ENCODE measurements at places on chromosomes 3 and 15.

DNA sequence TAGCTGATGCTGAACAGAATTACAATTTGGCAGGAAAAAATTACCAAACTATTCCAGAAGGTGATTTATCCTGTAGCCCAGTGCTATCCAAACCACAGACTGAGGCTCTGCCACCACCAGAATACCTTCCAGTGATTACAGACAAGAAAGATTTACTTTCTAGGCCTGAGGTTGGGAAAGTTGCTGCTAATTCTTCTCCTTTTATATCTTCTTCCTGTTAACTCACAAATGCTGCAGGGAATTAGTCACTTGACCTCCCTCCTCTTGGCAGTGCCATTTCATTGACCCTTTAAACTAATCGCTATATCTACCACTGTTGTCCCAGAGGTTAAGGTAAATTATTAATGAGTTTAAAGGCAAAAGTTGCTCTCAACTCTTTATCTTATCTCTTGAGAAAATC is 118.4 kb downstream of the CTNNB1 start:
- no peak for DNase-seq

- no peak for DNase-seq
Measured at GRCh38 chr3:171830518-171830875, 12.7 kb upstream of the TMEM212 start.

GRCh38 chr3:129421236-129421883 is 7.1 kb downstream of the EFCAB12 start:
- DNase-seq: no peak

DNA sequence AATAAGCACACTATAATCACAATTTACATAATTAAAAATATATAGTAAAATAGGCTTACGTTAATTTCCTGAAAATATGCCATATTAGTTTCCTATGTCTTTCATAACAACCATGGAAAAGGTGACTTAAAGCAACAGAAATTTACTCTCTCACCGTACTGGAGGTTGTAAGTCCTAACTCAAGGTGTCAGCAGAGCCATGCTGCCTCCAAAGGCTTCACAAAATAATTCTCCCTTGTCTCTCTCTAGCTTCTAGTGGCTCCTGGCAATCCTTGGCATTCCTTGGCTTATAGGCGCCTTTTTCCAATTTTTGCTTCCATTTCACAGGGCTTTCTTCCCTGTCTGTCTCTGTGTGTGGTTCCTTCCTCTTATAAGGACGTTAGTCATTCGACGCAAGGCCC is 7.6 kb downstream of the SI start:
- no peak for DNase-seq

DNA sequence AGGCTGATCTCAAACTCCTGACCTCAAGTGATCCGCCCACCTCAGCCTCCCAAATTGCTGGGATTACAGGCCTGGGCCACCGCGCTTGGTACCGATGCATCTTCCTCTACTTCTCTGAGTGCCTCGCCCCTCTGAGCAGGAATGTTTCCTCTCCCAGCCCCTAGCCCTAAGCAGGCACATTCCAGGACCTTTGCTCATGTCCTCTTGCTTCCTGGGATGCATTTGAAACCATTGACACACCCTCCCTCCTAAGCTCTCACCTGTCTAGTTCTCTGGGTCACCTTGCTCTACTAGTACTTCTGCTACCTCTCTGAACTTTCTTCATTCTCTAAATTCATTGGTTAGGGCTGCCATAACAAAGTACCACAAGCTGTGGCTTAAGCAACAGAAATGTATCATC is 17.9 kb upstream of the UACA start:
- no peak for DNase-seq

DNA sequence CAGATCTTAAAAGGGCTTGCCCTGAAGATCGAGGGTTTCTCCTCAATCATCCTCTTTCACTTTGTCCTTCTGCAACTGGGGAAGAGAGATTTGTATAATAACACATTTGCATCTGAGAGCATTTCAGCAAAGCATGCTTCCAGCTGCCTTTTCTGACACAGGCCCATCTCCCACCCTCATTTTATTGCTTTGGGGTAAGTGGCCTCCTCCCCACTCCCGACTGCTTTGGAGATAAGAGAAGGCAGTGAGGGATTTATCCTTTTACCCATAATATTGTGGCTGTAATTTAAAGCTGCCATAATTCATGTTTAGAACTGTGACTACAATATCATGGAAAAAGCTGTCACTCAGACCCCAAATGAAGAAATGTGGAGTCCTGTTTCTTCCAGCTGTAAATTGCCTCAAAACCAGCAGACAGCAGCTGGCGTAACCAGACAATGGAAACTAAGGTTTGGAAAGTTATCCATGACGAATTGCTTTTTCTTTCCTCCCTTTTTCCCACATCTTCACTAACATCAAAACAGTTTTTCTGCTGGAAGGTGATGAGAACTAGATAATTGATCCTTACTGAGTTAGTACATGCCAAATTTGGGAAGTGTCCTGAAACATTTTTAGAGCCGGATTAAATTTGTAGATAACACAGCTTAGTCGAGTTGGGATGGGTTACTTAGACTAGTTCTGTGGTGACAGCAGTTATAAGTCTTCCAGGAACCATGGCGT is 104.2 kb upstream of the PFN2 start:
- no peak for DNase-seq

GRCh38 chr15:90762109-90762508 is 45.0 kb downstream of the BLM start:
- DNase-seq: no peak

- no peak for DNase-seq
Measured at GRCh38 chr3:37696661-37697060, 165.0 kb upstream of the CTDSPL start.

DNA sequence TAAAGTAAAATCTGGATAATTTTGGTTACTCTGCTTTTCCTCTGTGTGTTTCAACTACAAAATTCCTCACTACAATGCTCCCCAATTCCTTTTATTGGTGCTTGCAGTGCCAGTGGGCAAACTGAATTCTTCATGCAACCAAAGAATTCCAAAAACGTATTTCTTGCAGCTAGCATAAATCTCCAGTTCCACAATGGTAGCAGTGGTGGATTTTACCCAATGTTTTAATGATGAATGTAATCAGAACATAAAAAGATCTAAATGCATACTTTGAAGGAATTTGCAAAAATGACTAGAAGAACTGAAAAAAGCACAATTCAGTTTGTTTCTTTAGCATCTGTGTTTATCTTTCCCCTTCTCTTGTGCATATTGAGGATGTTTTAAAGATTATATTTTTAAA is 359.6 kb upstream of the TPRG1 start:
- no peak for DNase-seq

DNA sequence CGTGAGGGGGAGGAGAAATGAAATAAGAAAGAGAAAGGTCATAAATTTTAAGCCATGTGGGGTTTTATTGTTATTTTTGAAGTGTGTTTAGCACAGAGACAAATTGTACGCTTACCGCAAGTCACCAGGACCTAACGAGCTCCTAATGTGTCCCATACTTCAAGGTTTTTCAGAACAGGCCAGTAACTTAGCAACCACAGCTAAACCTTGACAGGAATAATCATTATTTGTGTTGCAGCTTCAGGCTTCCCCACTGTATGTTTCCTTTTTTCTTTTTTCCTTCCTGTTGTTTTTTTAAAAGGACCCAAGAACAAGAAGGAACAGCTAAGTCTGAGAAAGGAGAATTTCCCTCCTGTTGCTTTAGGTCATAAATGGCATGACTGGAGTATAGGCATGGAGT is 160.8 kb downstream of the TUSC7 start:
- no peak for DNase-seq

- no peak for DNase-seq
Measured at GRCh38 chr3:160811237-160811548, 55.2 kb downstream of the PPM1L start.

- no peak for DNase-seq
Measured at GRCh38 chr3:43960448-43960840, 269.7 kb downstream of the ABHD5 start.

- no peak for DNase-seq
Measured at GRCh38 chr3:181755959-181756358, 44.2 kb downstream of the SOX2 start.

- DNase-seq: no peak
Measured at GRCh38 chr3:188217011-188217463, 63.1 kb downstream of the LPP start.

DNA sequence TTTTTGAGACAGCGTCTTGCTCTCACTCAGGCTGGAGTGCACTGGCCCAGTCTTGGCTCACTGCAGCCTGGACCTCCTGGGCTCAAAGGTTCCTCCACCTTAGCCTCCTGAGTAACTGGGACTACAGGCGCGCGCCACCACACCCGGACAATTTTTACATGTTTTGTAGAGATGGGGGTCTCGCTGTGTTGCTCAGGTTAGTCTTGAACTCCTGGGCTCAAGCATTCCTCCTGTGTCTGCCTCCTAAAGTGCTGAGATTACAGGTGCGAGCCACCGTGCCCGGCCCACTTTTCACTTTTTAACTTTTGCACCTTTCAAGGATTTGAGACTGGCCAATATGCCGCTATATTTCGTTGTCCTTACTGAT is 750 bp upstream of the ITGB5 start:
- DNase-seq: no peak

DNA sequence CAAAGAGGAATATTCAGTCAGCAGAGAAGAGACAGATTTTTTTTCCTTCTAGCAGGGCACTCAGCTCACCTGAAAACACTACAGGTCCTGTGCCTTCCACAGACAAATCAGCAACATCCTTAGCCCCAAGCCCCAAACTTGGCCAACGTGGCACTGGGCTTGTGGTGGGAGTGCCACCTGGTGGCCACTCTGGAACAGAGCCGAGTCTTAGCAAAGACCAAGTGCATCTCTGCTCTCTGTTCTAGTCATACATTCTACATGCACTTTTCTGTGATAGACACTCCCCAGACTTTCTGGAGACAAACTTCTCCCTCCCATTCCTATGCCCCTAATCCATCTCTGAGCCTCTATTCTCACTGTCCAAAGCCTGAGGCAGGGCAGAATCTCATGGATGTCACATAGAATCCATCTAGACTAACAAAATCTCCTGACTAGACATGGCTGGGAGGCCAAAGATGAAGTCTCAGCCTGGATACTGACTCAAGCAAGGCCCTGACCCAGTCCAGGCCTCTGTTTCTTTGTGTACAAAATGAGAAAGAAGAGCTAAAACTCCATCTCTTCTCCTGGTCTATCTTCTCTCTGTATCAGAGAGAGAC is 5.1 kb upstream of the SEMA7A start:
- DNase-seq: peak; percentile 83

GRCh38 chr15:68277131-68277602 is 378 bp upstream of the FEM1B start:
- DNase-seq: no peak

- DNase-seq: no peak
Measured at GRCh38 chr15:69780374-69780773, 317.3 kb downstream of the TLE3 start.

- no peak for DNase-seq
Measured at GRCh38 chr3:52047295-52047960, 8.9 kb downstream of the DUSP7 start.

DNA sequence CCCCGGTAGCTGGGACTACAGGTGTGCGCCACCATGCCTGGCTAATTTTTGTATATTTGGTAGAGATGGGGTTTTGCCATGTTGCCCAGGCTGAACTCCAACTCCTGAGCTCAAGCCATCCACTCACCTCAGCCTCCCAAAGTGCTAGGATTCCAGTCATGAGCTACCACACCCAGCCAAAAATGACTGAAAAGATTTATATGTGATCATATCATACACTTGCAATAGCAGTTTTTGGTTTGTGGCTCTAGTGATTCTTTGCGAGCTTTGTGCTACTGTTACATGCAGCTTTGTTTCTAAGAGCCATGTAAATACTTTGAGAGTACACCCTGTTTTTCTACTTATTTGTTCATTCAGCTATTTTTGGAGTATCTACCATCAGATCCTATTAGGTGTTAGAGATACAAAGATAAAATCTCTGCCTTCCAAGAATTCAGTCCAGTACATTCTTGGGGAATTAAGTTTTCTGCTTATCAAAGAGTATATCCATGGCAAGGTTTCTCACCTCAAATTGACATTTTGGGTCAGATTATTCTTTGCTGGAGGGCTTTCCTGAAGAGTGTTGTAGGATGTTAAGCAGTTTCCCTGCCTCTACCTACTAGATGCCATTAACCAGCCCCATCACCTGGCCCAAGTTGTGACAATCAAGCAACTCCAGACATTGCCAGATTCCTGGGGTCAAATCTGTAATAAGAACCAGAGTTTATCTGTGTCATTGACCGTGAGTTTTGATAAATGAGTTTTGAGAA is 15.0 kb downstream of the SNAP23 start:
- DNase-seq: no peak

DNA sequence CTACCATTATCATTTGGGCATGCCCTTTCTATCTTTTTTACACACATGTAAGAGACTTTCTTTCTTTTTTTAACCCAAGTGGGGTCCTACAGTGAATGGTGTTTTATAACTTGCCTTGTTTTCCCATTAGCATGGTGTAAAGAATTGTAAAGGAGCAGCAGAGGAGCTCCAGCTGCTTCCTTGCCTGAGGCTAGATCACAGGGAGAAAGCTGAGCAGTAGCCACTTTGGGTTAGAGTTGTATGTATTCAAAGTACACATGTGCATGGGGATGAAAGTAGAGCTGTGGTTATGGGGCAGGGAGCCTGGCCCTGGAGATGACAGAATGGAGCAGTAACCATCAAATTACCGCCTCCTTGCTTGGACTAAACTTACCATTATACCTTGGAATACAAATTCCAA is 231.1 kb upstream of the PDZRN3 start:
- no peak for DNase-seq

DNA sequence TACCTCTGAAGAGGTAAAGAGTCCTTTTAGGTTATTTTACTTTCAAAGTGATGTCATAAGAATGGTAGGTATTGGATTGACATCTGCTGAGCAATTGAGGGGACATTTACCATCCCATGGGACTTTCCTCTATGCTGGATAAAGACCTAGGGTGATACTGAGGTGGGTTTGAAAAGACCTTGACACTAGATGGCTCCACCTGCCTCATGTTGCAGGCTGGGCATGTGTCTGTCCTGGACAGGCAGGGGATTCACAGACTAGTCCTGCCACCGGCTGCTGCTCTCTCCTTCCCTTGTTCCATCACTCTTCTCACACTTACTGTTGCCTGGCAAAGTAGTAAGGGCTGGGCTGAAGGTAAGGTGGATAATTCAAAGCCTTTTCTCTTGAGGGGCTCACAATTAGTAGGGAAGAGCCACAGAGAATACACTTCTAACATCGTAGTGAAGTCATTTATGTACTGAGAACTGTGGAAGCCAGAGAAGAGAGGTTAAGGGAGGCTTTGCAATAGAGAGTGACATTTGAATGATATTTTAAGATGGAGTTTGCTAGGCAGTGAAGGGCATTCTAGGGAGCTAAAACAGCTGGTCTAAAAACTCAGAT is 27.7 kb downstream of the TRAK1 start:
- no peak for DNase-seq

GRCh38 chr15:41819455-41820050 is 8.3 kb upstream of the JMJD7 start:
- DNase-seq: no peak

DNA sequence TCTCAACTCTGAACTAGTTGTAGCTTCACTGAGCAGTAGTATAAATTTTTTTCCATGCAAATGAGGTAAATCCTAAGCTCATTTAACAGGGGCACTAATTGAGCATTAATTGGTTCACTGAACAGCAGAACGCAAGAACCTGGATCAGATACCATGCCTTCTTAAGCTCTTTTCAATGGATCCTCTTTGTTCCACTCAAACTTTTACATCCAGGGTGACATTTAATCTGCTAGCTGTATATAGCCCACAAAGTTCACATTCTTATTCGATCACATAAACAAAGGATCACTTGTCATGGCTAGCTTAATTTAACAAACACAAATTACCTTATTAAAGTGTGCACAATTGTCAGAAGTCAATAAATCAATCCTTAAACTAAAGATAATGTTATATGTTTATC is 281.6 kb downstream of the CNTN6 start:
- DNase-seq: no peak

- DNase-seq: no peak
Measured at GRCh38 chr15:53297828-53298227, 461.6 kb downstream of the WDR72 start.

- no peak for DNase-seq
Measured at GRCh38 chr15:27438403-27439375, 467.7 kb downstream of the GABRG3 start.
